ENCODE measurements at places on chromosomes 3 and 15. TPM values are rescaled to one million over a fixed set of nuclear protein-coding genes. Genes with fewer than 3 reads are reported as not detected.

Gene ASB14
- 0.19 TPM for polyA plus RNA-seq

Gene THSD4
- 4.3 TPM for polyA plus RNA-seq

Gene PLSCR4
- polyA plus RNA-seq, result 12.6 TPM

Gene CCDC39
- polyA plus RNA-seq, result not detected

Gene SCN11A
- 0.86 TPM for polyA plus RNA-seq

Gene CCDC14
- polyA plus RNA-seq, result 12.4 TPM

Gene TMIE
- polyA plus RNA-seq, result 0.69 TPM

Gene CLDN1
- 46.9 TPM for polyA plus RNA-seq

Gene POLR2M
- polyA plus RNA-seq, result 18.8 TPM

Gene EFCC1
- polyA plus RNA-seq, result 0.11 TPM

Gene AP2M1
- 389 TPM for polyA plus RNA-seq

Gene CACNA2D3
- polyA plus RNA-seq, result 1.3 TPM

Gene FMN1
- polyA plus RNA-seq, result 0.19 TPM

Gene ZNF80
- polyA plus RNA-seq, result not detected

DNA sequence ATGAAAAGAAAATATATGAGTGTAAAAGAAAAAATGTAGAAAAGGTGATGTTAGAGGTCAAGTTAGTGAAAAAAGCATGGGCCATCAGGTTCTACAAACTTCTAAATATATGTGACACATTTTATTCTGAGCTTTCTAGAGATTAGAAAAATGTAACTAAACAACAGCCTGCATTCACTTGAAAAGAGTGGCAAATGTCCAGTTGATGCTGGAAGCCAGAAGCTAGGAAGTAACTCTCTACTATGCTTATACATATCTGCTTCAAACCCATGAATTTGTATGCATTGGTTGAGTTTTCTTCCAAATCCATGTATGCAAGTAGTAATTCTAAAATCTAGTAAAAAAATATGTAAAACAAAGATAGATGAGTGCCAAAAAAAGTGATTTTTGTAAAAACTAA lies 123.5 kb downstream of the TGFBR2 start:
- DNase-seq, result no peak

DNA sequence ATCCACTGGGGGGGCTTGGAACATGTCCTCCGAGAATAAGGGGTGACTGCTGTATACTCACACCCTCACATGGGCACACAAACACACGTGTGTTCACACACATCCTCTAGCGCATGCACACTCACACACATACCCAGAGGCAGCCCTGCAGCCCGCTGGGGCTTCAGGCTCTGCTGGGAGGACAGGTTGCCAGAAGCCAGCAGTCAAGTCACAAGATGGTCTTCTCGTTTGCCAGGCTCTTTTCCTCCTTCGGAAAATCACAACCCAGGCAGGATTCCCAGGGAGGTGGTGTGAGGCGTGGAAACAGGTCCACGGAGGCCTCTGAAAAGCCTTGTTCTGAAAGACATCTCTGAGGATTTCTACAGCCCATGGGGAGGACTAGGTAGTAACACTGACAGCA lies 26.8 kb downstream of the MEGF11 start:
- DNase-seq, result no peak

GRCh38 chr15:55786341-55786740 lies 43.4 kb upstream of the PRTG start:
- DNase-seq, result no peak

- peak; percentile 90 for DNase-seq
Observed at GRCh38 chr3:50272911-50273688, 4.2 kb downstream of the SEMA3B start.

- no peak for DNase-seq
Observed at GRCh38 chr15:40190591-40190990, 29.7 kb downstream of the BUB1B start.

GRCh38 chr15:76678766-76679165 lies 226.4 kb downstream of the SCAPER start:
- DNase-seq, result no peak

GRCh38 chr15:34993877-34994276 lies 5.8 kb upstream of the ZNF770 start:
- no peak for DNase-seq

GRCh38 chr3:152305075-152305474 lies 36.3 kb downstream of the MBNL1 start:
- DNase-seq, result no peak

DNA sequence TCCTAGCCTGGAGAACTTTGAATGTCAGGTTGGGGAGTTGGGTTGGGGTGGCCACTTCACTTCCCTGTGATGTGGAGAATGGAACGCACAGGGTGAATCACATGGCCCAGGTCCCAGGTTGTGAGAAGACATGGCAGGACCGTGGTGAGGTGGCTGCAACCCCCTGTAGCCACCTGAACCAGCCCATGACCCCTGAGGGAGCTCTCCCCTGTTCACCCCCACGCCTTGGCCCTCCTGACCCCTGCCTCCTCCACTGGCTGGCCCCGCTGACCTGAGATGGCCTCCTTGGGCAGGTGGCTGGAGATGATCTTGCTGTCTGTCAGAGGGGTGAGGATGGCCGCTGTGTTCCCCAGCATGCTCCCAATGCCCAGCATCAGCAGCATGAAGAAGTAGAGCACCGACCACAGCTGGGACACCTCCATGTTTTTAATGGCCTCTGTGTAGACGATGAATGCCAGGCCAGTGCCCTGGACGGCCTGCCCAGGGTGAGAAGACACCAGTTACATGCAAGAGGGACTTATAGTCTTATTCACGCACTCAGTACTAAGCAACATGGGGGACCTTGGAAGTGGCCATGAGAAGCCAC lies 31.0 kb downstream of the SLC6A20 start:
- DNase-seq, result no peak

DNA sequence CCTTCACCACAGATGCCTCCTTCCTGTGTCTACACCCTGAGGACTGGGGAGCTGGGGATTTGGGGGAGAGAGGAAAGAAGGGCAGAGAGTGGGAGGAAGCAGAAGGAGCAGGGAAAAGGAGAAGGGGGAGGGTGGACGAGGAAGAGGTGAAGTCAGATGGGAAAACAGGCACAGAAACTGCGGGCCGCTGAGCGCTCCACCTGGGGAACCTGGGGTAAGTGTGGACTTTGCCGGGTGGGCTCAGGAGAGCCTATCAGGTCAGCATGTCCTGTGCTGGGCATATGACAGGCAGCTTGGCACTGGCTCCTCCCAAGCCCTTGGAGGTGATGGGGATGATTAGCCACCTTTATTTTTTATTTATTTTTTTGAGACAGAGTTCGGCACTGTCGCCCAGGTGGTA lies 62.6 kb downstream of the CORO2B start:
- DNase-seq, result no peak

- DNase-seq, result no peak
Observed at GRCh38 chr15:75171408-75171807, 30.3 kb upstream of the C15orf39 start.

- DNase-seq, result no peak
Observed at GRCh38 chr3:183369117-183369516, 59.3 kb downstream of the MCF2L2 start.

- DNase-seq, result no peak
Observed at GRCh38 chr3:74532446-74532845, 82.0 kb downstream of the CNTN3 start.

DNA sequence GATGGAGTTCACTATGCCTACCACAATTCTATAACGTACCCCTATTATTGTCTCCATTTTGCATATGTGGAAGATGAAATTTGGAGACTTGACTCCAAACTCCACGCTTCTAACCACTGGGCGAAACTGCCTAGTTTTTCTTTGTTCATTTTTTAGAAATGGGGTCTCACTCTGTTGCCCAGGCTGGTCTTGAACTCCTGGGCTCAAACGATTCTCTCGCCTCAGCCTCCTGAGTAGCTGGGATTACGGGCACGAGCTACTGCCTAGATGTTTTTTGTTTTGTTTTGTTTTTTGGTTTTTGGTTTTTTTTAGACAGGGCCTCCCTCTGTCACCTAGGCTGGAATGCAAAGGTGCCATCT lies 584 bp upstream of the RPL32 start:
- DNase-seq, result no peak

DNA sequence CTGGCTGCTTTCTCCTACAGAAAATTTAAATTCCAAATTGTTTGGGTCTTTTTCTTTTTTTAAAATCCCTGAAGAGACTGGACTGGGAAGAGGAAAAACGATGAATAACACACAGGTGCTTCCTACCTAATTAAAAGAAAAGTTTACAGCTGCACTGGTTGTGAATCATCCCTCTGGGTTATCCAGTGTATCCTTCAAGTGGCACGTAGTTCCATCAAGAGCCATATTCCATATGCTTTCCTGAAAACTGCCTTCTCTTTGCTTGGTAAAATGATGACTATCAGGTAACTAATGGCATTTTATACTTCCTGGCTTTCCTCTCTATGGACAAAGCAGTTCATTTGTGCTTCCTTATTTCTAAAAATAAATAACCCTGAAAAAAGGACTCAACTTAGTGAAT lies 123.2 kb downstream of the MAGI1 start:
- DNase-seq, result no peak

GRCh38 chr15:39403640-39404117 lies 177.2 kb upstream of the THBS1 start:
- no peak for DNase-seq

GRCh38 chr3:149572796-149573414 lies 84.9 kb downstream of the WWTR1 start:
- DNase-seq, result no peak

- DNase-seq, result no peak
Observed at GRCh38 chr3:126119008-126119675, 35.2 kb upstream of the SLC41A3 start.

DNA sequence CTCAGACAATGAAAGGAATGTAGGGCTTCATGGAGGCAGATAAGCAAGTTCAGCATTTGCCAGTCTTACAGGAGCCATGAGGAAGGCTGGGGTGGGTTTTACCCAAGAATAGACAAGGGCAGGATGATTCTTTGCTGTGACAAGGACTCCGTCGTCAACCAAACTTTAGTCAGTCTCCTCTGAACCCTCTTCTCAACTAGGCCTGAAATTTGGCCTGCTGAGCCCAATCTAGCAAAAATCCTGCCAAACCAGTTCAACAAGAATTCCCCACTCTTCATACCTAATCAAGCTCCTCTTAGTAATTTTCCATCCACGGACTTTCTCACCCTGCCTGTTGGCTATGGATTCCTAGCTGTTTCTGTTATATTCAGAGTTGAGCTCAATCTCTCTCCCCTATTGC lies 280.5 kb downstream of the TBL1XR1 start:
- peak; percentile 48 for DNase-seq

All from hepatocyte (in vitro differentiated cells).